Transverse colon (tissue), 4 donors: ENCODE measurements at places on chromosomes 7 and 10.

DNA sequence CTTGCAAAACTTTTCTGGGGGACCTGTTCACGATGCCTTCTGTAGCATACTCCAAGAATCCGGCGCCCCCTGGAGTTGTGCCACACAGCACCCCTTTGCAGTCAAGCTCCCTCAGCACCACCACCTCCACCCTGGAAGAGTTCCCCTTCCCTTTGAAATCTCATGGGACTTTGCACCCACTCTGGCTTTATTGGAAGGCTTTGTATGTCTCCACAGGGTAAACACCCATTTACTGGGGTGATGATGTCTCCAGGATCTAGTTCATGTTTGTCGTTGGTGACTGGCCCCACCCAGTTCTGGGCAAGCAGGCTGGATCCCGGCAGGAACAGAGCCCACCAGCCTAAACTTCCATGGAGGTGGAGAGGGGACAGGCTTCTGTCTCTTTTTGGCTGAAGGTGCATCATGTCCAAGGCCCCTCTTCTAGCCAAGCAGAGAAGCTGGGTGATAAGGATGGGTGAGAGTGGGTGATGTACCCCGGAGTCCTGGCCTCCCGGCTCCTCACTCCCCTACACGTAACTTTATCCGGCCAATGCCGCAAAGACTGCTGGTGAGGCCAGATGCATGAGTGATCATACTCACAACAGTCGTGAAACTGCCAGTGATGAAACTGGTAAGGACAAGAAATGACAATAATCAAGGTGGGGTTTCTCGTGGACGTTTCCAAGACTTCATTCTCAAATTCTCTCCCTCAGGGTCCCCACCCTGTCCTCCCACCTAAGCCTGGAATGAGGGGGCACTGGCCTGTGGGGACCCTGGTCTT lies 695 bp upstream of the CLDN4 start:
- DNase-seq, result peak; percentile 81

- DNase-seq, result no peak
Measured at GRCh38 chr7:45347804-45348203, 190.2 kb downstream of the RAMP3 start.

DNA sequence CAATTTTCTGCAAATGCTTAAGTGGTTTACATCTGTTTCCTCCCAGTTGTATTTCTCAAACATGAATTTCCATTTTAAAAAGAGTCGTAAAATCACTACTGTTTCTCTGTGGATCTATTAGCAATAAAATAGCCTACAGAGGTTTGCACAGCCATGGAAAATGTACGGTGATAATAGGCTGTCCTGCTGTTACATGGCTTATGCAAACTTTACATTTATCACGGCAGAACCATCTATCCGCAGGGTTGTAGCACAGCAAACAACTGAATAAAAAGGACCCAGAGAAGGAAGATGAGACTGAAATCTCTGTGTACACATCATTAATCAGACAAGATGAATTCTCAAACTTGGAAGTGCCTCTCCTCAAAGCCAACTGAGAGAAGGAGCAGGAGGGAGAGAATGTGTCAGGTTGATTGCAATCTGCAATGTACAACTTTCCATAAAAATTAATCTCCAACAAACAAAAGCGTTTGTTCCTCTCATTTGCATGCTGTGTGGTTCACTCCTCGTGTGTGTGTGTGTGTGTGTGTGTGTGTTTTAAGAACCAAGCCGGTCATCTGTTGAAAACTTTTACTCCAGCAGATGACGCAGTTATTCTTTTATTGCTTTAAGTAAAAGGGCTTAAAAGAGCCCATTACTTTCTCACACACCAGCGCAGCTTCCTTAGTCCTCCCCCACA lies 279.3 kb downstream of the SKAP2 start:
- no peak for DNase-seq

- DNase-seq, result peak; percentile 62
Measured at GRCh38 chr7:31633894-31634494, 53.0 kb upstream of the PPP1R17 start.

DNA sequence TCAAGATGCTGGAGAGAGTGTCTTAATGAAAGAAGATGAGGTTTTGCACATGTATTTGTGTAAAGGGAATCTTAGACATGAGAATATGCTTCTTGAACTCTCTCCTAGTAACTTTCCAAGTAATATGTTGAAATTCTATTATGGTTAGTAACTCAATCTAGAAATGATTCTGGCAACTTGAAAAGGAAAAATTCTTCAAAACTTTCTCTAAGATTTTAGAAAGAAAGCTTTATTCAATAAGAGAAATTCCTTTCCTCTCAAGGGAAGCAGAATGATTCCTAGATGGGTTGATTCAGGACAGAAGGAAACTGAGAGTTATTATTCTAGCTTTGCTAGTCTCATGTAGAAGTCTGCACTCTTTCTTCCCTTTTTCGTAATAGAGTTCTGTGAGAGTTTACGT lies 364.3 kb upstream of the PLXDC2 start:
- no peak for DNase-seq

- no peak for DNase-seq
Measured at GRCh38 chr10:48580236-48580635, 24.6 kb downstream of the ARHGAP22 start.

DNA sequence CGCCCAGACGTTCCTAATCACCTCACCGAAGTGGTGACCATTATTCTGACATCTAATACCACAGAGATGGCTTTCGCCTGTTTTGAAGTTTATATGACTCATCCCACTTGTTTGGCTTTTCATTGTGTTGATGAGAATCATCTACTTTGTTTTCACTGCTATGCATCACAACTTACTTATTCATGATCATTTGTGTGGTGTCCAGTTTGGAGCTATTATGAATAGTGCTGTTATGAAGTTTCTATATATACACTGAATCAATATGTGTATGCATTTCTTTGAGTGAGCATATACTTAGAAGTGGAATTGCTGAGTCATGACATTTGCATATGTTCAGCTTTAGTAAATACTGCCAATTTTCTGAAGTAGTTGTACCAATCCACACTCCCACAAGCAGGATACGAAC lies 38.6 kb upstream of the TNKS2 start:
- no peak for DNase-seq

DNA sequence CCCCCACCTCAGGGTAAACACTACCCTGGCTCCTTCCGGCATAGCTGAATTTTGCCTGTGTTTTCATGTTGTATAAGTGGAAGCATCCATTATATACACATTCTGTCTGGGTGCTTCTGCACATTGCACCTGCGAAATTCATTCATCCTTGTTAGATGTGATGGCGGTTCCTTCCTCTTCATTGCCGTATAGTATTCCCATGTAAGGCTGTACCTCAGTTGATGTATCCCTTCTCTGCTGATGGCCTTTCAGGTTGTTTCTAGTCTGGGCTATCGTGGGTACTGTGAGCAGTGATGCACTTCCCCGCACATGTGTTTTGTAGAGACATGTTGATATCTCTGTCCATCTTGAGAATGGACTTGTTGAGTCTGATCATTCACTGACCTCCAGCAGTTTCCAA lies 28.9 kb downstream of the ELFN1 start:
- DNase-seq, result no peak

DNA sequence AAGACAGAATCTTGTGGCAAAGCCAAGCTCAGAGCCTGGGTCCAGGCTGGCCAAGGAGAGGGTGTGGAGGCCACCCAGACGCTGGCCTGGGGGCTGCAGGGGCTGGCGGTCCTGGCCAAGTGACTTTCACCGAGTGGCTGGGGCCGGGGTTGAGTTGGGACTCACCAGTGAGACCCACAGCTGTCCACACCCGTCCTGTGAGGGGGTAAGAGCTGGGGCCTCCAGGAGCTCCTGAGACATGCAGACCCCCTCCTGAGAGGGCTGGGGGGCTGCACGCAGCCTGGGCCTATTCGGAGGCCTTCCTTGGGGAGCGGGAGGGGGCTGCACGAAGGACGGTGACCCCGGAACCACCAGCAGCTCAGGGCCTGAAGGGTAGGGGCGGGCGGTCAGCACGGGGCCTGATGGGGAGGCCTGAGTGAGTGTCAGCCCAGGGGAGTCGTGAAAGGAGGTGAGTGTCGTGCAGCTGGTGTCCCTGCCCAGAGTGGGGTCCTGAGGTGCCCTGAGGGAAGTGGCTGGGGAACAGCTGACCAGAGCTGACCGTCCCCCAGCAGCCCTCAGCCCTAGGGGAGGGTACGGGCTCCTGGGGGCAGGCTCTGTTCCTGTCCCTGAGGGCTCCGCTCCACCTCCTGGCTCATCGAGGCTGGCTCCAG lies 100.9 kb downstream of the FOXL3 start:
- no peak for DNase-seq

GRCh38 chr10:133185916-133186315 lies 25.9 kb downstream of the KNDC1 start:
- no peak for DNase-seq

DNA sequence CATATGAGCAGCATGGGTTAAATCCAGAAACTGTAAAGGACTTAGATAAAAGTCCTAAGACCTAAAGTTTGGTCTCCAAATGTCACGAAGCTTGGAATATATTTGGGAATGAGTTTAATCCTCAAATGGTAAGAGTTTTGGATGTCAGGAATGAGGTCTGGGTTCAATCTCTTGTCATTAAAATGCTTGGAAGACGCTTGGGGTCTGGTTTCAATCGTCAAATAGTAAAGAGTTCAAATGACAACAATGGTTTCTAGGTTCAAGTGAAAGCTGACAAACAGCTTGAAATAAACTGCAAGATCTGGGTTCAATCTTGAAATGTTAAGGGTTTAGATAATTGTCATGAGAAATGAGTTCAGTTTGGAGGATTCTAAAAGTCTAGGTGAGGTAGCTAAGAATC lies 385.5 kb upstream of the HPS1 start:
- DNase-seq, result no peak

DNA sequence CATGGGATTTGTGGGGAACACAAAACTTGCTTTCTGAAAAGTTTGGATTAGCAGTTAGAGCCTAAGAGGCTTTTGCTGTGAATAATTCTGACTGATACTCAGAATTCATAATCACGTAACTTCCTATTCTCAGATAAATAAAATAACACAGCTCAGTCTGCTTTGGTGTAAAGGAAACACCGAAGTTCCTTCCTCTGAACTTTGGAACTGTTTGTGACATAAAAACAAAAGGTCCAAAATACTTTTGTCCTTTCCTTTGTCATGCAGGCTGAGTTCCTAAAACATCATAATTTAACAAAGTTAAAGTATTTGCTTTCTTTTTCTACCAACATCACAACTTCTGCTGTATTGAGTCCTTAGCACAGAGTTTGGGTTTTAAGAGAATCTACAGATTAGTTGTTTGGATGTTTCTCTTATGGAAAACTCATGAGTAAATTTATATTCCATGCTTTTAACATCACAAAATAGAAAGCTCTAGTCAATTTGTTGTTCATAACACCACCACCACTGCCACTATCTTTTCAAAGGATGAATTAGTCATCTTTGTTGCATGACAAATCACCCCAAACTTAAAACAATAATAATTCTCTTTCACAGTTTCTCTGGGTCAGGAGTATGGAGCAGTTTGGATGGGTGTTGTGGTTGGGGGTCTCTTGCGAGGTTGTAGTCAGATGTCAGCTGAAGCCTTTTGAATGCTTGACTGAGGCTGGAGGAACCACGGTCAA lies 123.4 kb downstream of the REEP3 start:
- no peak for DNase-seq

DNA sequence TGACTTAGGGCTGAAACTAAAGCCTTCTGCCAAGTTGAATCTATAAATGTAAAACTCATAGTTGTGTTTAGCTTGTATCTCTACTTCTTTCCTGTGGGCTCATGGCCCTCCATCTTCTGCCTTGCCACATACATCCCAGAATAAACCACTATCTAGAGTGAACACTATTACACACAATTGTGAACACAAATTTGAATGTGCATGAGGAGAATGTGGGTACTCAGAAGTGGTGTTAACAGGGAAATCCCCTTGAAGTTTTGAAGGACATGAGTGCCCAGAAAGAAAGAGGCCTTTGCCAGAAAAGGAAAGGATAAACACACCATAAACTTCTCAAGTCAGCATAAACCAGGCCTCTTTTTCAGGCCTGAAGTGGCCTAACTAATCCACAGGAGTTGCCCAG lies 20.2 kb upstream of the CCNJ start:
- DNase-seq, result no peak

DNA sequence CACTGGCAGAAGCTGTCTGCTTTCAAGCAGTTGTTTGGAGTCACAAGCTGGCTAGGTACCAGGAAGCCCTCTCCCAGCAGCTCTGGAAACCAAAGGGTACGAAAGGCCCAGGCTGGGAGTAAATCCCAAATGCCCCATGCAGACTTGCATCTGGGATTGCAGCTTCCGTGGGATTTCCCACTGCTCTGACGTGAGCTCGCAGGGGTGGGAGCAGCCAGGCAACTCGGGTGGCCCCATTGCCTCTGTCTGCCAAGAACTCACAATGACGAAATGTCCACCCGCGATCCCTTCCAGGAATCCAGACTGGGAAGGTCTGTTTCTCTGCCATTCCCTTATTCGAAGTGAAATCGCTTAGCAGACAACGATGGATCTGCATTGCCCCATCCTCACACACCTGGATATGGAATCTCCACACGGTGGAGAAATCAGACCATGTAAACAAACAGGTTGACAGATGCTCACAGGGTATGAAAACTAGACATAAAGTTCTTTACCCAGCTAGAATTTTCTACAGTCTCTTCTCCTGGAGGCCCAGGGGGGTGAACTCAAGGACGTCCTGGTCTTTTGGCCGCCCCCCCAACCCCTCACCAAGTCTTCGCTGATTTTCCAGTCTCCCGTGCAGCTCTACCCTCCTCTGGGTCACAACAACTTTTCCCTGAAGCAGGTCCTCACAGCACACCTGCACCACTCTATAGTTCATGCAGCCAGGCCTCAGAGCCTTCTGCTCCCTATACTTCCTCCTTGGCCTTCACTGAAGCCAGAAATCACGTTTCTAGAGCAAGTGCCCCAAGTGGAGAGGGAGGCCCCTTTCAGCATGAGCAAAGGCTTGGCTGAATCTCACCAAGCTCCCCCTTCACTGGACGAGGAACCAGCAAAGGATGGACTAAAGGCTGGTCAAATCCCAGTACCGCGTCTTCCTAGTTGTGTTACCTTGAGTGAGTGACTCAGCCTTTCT lies 20.0 kb downstream of the SH3PXD2A start:
- peak; percentile 57 for DNase-seq

DNA sequence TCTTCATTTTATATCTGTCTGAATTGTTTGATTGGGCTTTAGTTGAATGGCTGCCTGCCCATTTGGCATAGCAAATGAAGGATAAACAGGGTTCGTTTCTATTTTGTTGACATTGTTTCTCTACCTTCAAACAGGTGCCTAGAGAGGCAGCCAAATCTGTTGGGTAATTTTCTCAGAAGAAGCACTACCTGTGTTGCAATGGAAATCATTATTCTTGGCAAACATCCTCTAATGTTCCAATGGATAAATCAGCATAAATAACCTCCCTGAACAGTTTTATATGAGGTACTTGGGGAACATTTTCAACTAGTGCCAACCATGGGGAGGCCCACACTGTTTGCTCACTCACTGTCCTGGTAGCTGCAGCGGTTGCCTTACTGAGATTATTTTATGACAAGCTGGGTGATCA lies 64.4 kb upstream of the PLPP4 start:
- peak; percentile 29 for DNase-seq

DNA sequence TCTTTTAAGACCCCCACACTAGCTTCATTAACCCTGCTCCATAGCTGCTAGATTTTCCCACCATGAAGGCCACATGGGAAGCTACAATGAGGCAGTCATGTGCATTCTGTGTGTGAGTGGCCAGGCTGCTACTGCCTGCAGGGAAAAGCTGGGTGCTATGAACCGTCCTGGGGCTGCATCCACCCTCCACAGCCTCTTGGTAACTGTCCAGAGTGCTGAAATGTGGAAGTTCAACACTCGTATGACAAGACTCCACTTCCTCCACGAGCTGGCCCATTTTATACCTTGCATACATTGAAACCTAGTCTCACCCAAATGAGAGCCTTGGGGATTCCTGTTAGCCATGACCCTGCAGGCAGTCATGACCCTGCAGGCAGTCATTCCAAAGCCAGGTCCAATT lies 59.4 kb downstream of the CUZD1 start:
- DNase-seq, result no peak
